Activated naive CD4-positive, alpha-beta T cell treated with Interleukin-2 at 50 U/mL for 16 hours (primary cell): ENCODE measurements at places on chromosomes 7 and 10.

DNA sequence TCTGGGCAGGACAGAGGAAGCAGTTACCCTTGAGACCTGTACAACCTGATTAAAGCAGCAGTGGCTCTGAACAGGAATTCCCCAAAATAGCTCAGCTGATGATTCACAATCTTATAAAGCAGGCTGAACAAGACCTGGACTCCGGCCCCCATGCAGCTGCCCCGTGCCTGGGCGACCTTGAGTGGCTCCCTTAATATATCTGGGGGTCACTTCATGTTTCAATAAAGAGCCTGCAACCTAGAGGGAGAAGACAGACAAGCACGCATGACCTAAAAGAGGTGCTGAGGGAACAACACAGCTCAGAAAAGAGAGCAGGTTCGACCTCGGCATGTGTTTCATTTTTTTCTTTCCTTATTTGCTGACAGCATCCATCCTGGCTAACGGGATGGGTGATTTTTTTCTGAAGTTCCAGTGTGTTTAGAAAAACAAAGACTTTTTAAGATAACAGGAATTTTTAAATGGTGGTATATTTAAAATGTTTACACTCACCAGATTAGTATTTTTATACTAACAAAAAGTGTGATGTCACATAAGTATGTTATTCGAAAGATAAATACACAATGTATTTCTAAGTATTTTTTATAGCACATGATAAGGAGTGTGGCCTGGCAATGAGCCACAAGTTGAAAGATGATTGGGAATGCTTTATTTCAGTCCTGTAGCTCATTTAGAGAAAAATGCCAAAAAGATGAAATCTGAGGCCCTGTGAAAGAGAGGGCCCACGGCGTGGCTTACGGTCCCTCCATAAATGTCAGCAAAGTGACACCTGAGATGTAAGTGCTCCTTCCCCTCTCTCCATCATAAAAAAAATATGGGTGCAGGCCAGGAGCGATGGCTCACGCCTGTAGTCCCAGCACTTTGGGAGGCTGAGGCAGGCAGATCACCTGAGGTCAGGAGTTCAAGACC, 161.3 kb downstream of the SLIT1 start:
- DNase-seq = no peak

- peak; percentile 18 for DNase-seq
Measured at GRCh38 chr10:132593389-132593788, 55.8 kb downstream of the INPP5A start.

- DNase-seq = no peak
Measured at GRCh38 chr7:93039282-93039681, 78.5 kb downstream of the SAMD9 start.

DNA sequence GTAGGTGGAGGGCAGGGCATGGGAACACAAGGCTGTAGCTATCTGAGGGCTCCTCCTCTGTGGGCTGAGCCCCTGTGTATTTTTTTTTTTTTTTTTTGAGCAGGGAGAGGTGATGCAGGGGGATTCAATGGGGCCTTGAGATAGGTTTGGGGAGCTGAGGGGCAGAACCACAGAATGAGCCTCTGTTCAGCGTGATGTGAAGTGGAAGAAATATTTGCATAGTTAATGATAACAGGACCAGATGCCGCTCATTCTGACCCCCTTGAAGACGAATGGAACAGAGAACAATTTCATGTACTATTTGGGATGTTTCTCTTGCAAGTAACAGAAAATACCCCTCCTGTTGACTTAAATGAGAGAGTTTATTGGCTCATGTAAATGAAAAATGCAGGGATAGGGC, 69.7 kb upstream of the EMX2 start:
- no peak for DNase-seq

- no peak for DNase-seq
Measured at GRCh38 chr10:790821-791551, 101.5 kb upstream of the DIP2C start.

- DNase-seq = no peak
Measured at GRCh38 chr10:72523062-72523461, 102.8 kb downstream of the MICU1 start.

- no peak for DNase-seq
Measured at GRCh38 chr7:44522315-44522714, 18.8 kb downstream of the NPC1L1 start.

GRCh38 chr7:80879849-80880248, 39.0 kb downstream of the SEMA3C start:
- DNase-seq = no peak

GRCh38 chr7:157703131-157703530, 366.3 kb downstream of the DNAJB6 start:
- no peak for DNase-seq

- DNase-seq = no peak
Measured at GRCh38 chr10:116587878-116588591, 2.7 kb upstream of the PNLIPRP1 start.

- DNase-seq = peak; percentile 80
Measured at GRCh38 chr10:3887885-3888476, 103.0 kb upstream of the KLF6 start.

DNA sequence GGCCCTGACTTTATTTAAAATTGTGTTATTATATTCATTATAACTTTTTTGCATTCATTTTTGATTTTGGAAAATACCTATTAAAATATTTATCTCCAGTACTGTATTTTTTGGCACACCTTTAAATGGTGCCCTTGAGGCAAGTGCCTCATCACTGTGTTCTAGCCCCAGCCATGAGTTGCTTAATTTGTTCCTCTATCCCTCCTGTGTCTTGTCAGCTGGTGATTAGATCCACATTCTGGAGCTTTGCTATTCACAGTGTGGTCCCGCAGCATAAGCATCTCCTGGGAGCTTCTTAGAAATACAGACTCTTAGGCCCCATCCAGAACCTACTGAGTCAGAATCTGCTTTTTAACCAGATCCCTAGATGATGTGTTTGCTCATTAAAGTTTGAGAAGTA, 19.8 kb downstream of the AGK start:
- no peak for DNase-seq

DNA sequence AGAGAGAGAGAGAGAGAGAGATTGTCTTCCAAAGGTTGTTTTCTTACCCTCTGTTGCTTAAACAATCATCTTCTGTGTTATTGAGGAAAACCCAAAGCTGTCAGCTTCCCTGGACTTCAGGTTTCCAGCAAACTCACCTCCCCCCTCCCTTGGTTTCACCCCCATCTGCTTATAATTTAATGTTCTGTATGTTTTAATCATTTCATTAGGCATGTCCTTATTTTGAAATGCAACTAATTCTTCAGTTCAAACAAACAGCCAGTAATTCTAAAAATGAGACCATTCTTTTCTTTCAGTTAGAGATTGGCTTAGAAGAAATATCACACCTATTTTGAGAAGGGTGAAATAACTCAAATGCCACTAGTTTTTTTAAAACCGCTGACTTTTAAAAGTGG, 102.9 kb downstream of the FAM204A start:
- DNase-seq = no peak

GRCh38 chr7:28956608-28957063, 1.5 kb downstream of the TRIL start:
- DNase-seq = no peak

GRCh38 chr10:3014968-3015367, 52.4 kb upstream of the PFKP start:
- DNase-seq = no peak
